ENCODE measurements at places on chromosomes 1 and 21.

- H3K4me1 ChIP-seq, result peaks cover 25% of the 10 kb centered on the region
- H3K4me3 ChIP-seq, result peak overlapping the region; percentile 30
- peak; percentile 90 for DNase-seq
- H3K36me3 ChIP-seq, result no peaks in the 10 kb centered on the region
- peak overlapping the region; percentile 11 for H3K27ac ChIP-seq
Measured at GRCh38 chr1:248862998-248863881, 4.4 kb upstream of the ZNF692 start.

DNA sequence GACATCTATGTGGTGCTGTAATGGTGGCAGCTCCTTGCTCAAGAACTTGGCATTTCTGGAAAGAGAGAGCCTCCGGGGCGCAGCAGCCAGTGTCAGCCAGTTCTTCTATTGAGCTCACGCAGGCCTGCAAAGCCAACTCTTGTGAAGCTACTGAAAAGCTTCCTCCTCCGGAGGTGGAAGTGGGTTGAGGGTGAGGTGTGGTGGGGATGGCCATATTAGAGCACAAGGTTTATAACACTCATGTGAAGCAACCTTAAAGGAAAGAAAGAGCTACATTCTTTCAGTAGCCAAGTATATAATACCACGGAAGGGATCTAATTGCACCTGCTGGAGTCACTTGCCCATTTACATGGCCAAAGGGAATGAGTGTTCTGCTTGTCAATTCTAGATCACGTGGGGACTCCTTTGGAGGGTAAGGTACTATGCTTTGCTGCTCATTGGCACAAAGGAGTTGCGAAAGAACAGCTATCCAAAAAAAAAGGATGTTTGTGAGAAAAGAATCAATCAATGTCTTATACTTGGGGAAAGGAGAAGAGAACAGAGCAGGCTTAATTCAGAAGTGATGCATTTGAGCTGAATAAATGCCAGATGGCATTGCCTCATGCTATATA, 18.3 kb upstream of the MAP10 start:
- H3K27me3 ChIP-seq, result no peaks in the 10 kb centered on the region
- H3K36me3 ChIP-seq, result no peaks in the 10 kb centered on the region
- H3K27ac ChIP-seq, result no peak overlapping the region
- no peak overlapping the region for H3K4me3 ChIP-seq

DNA sequence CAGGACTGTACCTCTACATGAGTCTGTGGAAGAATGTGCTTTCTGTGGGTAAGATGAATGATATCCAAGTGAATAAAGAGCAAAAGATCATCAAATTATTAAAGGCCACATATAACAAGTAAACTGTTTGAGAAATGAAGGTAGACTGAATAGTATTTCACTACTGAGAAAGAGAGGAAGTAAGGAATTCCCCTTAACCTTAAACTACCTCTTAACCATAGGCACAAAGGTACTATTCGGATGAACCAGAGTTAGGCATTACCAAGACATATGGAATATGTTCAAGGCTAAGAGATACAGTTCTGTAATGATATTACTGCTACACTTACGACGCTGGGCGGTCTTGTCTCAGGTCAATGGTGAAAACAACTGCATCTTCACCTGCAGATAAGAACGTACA, 25.5 kb downstream of the DCAF8 start:
- H3K4me1 ChIP-seq, result no peaks in the 10 kb centered on the region
- no peak overlapping the region for H3K4me3 ChIP-seq
- no peaks in the 10 kb centered on the region for H3K27me3 ChIP-seq
- H3K27ac ChIP-seq, result no peak overlapping the region

DNA sequence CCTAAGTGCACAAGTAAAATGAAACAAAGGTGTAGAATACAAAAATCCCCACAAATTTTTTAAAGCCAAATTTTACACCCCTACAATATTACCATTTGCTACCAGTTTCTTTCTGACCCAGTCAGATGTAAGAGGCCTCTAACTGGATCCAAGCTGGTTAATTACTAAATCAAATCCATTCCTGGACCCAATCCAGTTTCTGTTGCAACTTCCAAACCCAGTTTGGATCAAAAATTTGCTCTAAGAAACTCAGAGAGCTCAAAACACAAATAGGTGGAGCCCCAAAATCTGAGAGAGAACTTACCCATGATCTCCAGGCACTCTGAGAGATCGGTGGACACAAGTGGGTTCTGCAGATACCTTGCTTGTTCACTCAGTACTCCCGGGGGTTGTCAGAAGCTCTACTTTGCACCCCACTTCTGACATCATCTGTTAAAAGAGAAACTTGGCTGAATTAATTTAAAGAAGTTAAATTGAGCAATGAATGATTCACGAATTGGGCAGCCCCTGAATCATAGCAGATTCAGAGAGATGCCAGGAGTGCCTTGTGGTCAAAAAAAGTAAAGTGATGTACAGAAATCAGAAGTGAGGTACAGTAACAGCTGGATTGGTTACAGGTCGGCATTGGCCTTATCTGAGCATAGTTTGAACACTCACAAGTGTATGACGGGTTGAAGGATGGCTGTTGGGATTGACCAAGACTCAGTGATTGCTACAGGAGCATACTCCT, 448.0 kb downstream of the KCNT2 start:
- H3K36me3 ChIP-seq, result no peaks in the 10 kb centered on the region
- H3K4me3 ChIP-seq, result no peak overlapping the region
- H3K27ac ChIP-seq, result no peak overlapping the region

DNA sequence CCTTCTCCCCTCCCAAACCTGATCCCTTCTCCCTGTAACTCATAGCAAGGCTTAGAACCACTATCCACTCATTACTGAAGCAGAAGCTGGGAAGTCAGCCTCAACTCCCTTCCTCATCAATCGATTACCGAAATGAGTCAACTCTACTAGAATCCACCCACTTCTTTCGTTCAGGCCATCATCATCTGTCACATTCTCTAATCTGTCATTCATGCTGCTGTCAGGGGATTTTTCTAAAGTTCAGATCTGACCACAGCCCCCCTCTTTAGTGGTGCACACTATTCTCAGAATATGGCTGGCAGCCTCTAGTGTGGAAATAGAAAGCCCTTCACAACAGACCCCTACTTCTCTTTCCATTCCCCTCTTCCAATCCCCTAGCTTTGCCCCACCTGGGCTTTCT, 5.1 kb downstream of the NT5C1A start:
- no peak overlapping the region for H3K27ac ChIP-seq
- no peak overlapping the region for H3K4me3 ChIP-seq
- no peaks in the 10 kb centered on the region for H3K4me1 ChIP-seq
- H3K36me3 ChIP-seq, result no peaks in the 10 kb centered on the region
- peaks cover 21% of the 10 kb centered on the region for H3K27me3 ChIP-seq

DNA sequence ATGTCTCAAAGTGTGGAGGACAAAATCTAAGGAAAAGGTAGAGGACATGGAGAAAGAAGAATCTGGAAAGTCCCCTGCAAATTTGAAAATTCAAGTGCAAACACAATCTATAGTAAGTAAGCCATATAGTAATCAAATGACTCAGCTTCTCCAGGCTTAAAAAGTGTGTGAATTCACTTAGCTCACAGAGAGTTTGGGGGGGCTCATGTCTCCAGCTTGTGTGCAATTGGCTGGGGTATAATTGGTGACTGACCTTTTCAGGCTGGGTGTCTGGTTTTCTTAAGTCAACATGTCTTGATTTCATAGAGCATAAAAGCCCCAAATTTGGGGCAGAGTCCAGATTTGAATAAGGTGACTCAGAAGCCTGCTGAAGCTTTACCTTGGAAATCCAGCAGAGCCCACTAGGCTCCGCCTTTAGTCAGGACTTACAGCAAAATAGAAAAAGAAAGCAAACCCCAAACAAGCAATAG, 8.6 kb downstream of the CLDN14 start:
- no peak overlapping the region for H3K4me3 ChIP-seq
- no peaks in the 10 kb centered on the region for H3K27me3 ChIP-seq
- H3K27ac ChIP-seq, result no peak overlapping the region

GRCh38 chr1:160204526-160205241, 500 bp upstream of the PEA15 start:
- no peaks in the 10 kb centered on the region for H3K27me3 ChIP-seq
- no peak for DNase-seq
- H3K4me1 ChIP-seq, result peaks cover 42% of the 10 kb centered on the region
- H3K27ac ChIP-seq, result peak overlapping the region; percentile 55
- peaks cover 4% of the 10 kb centered on the region for H3K36me3 ChIP-seq
- H3K4me3 ChIP-seq, result no peak overlapping the region

- H3K4me1 ChIP-seq, result peaks cover 8% of the 10 kb centered on the region
- no peaks in the 10 kb centered on the region for H3K36me3 ChIP-seq
- peak overlapping the region; percentile 94 for H3K27ac ChIP-seq
- no peaks in the 10 kb centered on the region for H3K27me3 ChIP-seq
- DNase-seq, result no peak
Measured at GRCh38 chr1:181104790-181105133, 16.3 kb downstream of the IER5 start.

- H3K4me1 ChIP-seq, result peaks cover 79% of the 10 kb centered on the region
- no peaks in the 10 kb centered on the region for H3K27me3 ChIP-seq
- DNase-seq, result peak; percentile 65
- peak overlapping the region; percentile 28 for H3K27ac ChIP-seq
- H3K4me3 ChIP-seq, result no peak overlapping the region
Measured at GRCh38 chr1:158007667-158008386, 14.4 kb downstream of the KIRREL1 start.

DNA sequence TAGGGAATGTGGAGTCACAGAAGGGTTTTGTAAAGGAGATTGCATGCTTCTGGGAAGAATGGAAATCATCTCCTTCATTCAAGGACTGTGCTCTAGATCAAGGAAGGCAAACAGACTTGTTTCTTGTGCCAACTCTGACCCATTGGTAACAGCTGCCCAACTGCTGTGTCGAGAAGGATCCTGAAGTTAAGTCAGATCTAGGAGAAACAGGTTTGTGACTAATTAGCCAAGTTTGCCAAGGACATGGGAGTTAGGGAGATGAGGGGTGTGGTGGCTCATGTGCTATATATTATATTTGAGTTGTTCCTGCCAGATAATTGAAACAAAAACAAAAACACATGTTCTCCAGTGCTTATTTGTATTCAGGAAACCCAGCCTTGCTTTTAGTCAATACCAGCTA, 251.2 kb upstream of the USP24 start:
- no peaks in the 10 kb centered on the region for H3K27me3 ChIP-seq
- DNase-seq, result no peak
- H3K4me3 ChIP-seq, result no peak overlapping the region

DNA sequence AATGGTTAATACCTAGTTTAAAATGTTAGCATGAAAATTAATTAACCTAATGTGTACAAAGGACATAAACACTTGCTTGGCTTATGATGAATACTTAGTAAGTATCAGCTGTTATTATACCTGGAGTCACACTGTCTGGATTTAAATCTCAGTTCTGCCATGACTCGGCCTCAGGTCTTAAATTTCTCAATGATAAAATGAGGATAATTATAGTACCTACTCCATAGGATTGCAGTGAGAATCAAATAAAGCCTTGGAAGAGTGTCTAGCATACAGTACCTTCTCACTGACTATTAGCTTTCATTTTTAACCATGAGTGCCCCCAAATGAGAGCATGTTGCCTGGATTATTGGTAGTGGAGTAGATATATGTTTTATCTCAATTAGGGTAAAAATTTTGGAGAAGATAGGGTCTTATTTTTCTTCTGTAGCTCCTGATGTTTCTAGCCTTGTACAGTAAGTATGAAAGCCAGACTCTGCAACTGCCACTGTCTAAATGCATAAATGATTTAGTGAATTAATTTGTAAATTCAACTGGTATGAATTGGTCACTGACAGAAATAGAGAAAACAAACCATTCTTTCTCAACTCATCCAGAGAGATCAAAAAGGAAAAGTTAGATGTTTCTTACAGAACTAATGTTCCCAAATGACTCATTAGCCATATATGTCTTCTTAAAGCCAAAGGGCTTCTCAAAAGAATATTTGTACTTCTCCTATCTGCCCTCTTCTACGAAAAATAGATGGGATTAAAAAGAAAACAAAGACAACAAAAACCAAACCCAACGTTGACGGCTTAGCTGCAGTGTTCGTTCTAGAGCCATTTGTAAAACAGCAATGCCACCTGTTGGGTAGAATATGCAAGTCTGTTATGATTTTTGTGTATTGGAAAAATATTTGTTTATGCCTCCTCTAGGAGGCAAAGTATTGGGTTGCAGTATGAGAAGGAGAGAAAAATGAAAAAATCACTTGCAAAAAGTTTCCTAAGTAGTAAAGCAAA, 53.8 kb upstream of the MROH9 start:
- H3K27ac ChIP-seq, result no peak overlapping the region
- no peak for DNase-seq
- H3K4me3 ChIP-seq, result no peak overlapping the region
- no peaks in the 10 kb centered on the region for H3K36me3 ChIP-seq
- H3K4me1 ChIP-seq, result peaks cover 2% of the 10 kb centered on the region
- H3K27me3 ChIP-seq, result no peaks in the 10 kb centered on the region

GRCh38 chr1:5709461-5709975, 282.7 kb downstream of the NPHP4 start:
- H3K4me1 ChIP-seq, result no peaks in the 10 kb centered on the region
- H3K27me3 ChIP-seq, result no peaks in the 10 kb centered on the region
- H3K36me3 ChIP-seq, result no peaks in the 10 kb centered on the region

DNA sequence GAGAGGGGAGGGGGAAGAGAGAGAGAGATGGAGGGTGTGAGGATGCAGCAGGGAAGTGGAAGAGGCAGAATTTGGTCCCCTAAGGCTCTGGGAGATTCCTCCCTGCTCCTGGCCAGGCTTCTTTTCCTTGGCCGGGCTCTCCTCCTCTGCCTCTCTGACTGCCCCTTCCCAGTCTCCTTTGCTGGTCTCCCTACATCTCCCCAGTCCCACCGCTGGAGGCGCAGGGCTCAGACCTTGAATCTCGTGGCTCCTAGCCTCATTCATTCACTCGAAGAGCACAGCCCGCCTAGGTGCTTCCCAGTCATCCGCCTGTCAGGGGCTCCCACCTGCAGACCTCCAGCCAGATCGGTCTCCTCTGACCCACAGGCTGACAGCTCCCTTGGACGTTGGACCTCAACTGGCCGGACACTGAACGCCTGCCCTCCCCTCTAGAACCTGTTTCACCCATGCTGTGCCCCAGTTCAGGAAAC, 76.5 kb downstream of the VWA5B1 start:
- no peak overlapping the region for H3K4me3 ChIP-seq
- H3K27me3 ChIP-seq, result peaks cover 51% of the 10 kb centered on the region
- peak; percentile 49 for DNase-seq
- H3K36me3 ChIP-seq, result no peaks in the 10 kb centered on the region

DNA sequence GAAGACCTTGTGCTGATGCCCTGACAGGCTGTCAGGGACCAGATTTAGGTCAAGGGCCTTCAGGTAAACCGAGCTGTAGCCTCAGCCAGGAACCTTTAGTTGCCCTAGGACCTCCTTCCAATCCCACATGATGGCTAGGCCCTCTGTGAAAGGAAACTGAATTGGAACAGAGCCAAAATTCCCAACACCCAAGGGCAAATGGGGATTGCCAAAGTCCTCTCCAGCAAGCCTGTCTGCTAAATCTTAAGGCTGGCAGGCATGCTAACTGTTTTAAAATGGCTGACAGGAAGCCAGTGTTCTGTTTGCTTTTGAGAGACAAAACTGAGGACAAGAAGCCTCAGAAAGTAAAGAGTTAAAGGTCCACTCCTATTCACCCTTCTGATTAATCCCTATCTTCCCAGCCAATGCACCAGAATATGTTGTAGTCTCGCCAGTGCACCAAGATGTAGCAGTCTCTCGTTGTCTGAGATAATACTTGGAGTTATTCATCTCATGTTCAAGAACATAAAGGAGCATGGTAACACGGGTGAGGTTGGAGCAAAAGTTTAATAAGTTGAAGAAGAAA, 35.1 kb downstream of the MSTO1 start:
- H3K27ac ChIP-seq, result no peak overlapping the region
- no peaks in the 10 kb centered on the region for H3K4me1 ChIP-seq
- no peak overlapping the region for H3K4me3 ChIP-seq
- H3K36me3 ChIP-seq, result no peaks in the 10 kb centered on the region
